ENCODE measurements at places on chromosomes 12 and 14.
A peak's percentile ranks its signal among the peaks of the same experiment; 100 is the strongest.

- no peak for DNase-seq
These were observed 41.6 kb downstream of the LRRC74A start for GRCh38 chr14:76867516-76868453.

DNA sequence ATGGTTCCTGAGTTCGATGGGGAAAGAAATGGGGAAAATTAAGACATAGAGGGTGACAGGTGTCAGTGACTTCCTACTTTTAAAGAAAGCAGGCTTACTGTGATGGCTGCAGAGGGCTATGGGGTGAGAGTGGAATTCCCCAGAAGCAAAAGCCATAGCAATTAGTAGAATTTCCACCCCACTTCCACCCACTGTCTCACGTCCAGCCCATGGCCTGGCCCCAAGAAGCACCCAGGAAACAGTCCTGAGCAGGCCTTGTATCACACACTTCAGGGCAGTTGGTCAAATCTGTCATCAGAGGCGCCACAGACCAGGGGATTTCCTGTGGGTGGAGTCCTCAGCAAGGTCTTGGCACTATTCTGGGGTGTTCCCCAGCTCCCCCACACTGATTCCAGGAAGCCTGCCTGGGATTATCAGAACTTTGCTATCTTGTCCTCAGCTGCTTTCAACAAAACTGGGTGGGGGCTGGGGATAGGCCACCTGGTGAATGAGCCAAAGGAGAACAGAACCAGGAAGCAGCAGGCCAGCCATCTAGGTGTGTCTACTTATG, 120.1 kb upstream of the CCND2 start:
- DNase-seq, result no peak

- no peak for DNase-seq
These were observed 1.7 kb downstream of the ZNF410 start for GRCh38 chr14:73888460-73888725.

- DNase-seq, result no peak
These were observed 5.3 kb downstream of the ARHGEF25 start for GRCh38 chr12:57616383-57617101.

DNA sequence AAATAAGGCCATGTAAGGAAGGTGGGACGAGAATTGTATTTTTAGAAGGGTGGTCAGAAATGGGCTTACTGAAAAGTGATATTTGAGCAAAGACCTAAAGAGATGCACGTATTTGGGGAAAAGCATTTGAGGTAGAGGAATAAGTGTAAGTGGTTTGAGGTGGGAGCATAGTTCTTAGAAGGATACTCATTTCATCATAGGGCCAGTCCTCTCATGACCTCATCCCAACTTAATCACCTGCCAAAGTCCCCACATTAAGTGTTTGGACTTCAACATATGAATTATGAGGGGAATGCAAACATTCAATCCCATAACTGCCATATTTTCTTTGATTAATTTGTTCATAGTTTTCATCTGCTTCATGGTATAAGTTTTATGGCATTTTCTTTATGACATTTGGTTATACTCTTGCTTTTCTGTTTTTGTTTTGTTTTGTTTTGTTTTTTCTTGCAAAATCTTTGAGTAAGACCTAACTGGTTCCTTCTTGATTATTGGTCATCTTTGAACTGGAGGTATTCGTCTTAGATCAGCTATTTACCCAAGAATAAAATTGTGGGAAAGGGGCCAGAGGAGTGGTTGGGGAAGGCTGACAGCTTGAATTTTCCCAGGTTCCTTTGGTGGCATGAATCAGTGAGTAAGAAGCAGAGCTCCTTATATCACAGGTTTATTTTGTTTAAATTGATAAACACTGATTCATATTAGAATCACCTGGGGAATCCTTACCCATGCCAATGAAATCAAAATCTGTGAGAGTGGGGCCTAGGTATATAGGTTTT, 24.2 kb downstream of the GNPNAT1 start:
- DNase-seq, result no peak

DNA sequence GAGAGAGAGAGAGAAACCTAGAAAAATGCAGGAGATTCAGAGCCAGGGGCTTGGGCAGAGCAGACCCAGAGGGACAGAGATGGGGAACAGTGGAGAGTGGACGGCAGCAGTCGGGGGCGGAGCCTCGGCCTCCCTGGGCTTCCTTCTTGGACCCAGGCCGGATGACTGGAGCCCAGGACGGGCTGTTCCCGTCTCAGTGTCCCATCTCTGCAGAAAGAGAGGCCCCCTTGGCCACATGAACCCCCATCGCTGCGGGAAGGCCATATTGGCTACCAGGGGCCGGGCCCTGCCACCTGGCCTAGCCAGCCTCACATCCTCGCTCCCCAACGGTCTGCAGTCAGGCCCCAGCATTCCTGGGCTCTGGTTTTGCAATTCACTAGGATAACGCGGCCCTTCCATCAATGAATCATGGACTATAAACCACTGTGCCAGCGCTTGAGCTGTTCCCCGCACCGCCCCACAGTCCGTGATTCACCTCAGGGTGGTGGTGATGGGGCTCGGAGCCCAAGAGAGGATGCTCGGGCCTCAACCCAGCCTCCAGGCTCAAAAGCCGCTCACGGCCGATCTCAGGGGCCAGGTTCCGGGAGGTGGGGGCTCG, 116.5 kb downstream of the RFLNA start:
- DNase-seq, result peak; percentile 57

DNA sequence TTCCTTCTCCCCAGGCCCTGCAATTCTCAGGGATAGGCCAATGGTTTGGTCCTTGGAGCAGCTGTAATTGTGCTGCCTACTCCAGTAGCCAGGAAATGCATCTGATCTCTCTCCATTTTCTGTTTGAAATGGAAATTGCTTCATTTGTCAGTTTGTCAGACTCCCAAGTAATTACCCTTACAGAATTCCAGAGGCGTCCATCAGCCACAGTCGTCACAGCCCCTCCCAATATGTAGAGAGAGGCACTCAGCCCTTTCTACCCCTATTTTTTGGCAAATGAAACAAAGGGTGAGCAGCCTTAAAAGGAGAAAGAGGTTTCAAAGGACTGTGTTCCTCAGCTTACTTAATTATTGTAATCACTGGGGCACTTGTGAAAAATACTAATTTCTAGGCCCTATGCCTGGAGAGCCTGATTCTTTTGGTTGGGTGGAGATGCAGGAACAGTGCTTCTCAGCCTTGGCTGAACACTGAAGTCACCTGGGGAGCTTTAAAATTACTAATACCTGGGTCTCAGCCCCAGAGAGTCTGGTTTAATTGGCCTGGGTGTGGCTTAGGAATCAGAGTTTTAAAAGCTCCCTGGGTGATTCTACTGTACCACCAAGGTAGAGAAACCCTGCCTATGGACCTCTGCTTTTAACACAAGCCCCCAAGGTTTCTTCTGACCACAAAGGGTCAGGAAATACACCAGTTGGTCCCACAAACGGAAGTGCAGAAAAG, 190.0 kb downstream of the EMP1 start:
- DNase-seq, result no peak

- DNase-seq, result no peak
These were observed 23.8 kb downstream of the SLC38A1 start for GRCh38 chr12:46244997-46245396.

GRCh38 chr12:26027401-26027800, 68.9 kb downstream of the RASSF8 start:
- no peak for DNase-seq

DNA sequence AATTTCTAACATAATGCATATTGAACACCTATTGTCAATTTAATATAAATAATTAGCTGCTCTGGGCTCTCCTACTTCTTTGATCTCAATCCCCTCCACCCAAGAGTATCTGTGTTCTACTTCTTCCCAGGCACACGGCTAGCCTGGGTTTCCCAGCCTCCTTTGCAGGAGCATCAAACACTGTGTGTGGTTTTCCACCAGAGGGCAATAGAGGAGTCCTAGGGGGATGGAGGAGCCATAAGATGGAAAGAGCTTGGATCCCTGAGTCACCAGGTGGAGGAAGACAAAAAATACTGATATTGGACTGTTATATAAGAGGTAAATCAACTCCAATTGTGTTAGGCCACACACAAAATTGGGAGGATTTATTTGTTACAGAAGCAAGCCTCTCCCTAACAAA, 333.7 kb downstream of the GLT1D1 start:
- peak; percentile 6 for DNase-seq

DNA sequence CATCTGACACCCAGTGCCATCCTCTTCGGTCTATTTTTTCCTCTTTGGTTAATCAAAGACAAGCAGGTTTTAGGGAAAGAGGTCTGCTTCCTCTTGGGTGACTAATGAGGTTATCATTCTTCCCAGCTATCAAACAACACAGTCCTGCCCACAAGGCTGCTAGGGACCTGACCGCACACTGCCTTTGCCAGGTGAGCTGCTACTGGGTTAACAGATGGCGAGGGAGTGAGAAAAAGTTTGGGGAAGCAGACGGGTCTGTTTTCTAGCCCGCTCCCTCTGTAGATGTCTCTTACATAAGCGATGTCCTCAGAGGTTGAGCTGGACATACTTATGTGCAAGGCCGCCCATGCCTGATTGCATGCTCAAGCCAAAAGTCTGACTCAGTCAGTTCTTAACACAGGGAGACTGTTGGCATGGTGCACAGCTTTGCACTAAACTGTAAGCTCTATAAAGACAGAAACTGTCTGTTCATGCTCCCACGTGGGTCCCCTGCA, 94.1 kb downstream of the SLC15A4 start:
- peak; percentile 59 for DNase-seq

Data from A549 (cell line).